ENCODE measurements at places on chromosomes 13 and 19. TPM values are rescaled to one million over a fixed set of nuclear protein-coding genes. Genes with fewer than 3 reads are reported as not detected.

The IRS2 gene
- 2.8 TPM for polyA plus RNA-seq

The FFAR2 gene
- not detected for polyA plus RNA-seq

The PTPRS gene
- polyA plus RNA-seq: 29.2 TPM

The PGLYRP1 gene
- polyA plus RNA-seq: not detected

The CYP4F2 gene
- polyA plus RNA-seq: not detected

The C19orf33 gene
- polyA plus RNA-seq: not detected

The ZNF285 gene
- polyA plus RNA-seq: 4.0 TPM

The ZNF726 gene
- polyA plus RNA-seq: 3.7 TPM

The ACP5 gene
- polyA plus RNA-seq: not detected

The TMTC4 gene
- not detected for polyA plus RNA-seq

The MYH14 gene
- 40.1 TPM for polyA plus RNA-seq

The KLK4 gene
- polyA plus RNA-seq: not detected

The IQCN gene
- polyA plus RNA-seq: 8.0 TPM

The ZNF813 gene
- 3.5 TPM for polyA plus RNA-seq

The TMEM190 gene
- polyA plus RNA-seq: not detected

The HSD17B14 gene
- 3.1 TPM for polyA plus RNA-seq

The DCT gene
- 0.10 TPM for polyA plus RNA-seq

The C13orf46 gene
- polyA plus RNA-seq: 0.34 TPM

The RASIP1 gene
- 22.3 TPM for polyA plus RNA-seq

The CYP2B6 gene
- polyA plus RNA-seq: not detected

The LRCH1 gene
- polyA plus RNA-seq: 27.6 TPM

The CCDC8 gene
- 60.0 TPM for polyA plus RNA-seq

The PTH2 gene
- not detected for polyA plus RNA-seq

The FGF14 gene
- polyA plus RNA-seq: 0.85 TPM

The GAPDHS gene
- polyA plus RNA-seq: not detected

The EFNA2 gene
- polyA plus RNA-seq: 12.8 TPM

The ZNF730 gene
- polyA plus RNA-seq: 2.4 TPM

The LTBP4 gene
- 209 TPM for polyA plus RNA-seq

The NDUFA11 gene
- 169 TPM for polyA plus RNA-seq

The KANK2 gene
- polyA plus RNA-seq: 154 TPM

The KLC3 gene
- 0.25 TPM for polyA plus RNA-seq

The ZSCAN4 gene
- polyA plus RNA-seq: not detected

The UPK1A gene
- not detected for polyA plus RNA-seq

The ZNF665 gene
- 8.3 TPM for polyA plus RNA-seq

The SMIM44 gene
- polyA plus RNA-seq: not detected

The ATP4B gene
- not detected for polyA plus RNA-seq

The ATXN8OS gene
- not detected for polyA plus RNA-seq

The PNMA8C gene
- 0.46 TPM for polyA plus RNA-seq

The KXD1 gene
- 58.9 TPM for polyA plus RNA-seq

The PLK5 gene
- not detected for polyA plus RNA-seq

The ACTN4 gene
- 196 TPM for polyA plus RNA-seq

The CCL25 gene
- not detected for polyA plus RNA-seq

The PRR12 gene
- polyA plus RNA-seq: 12.5 TPM

The ZNF43 gene
- polyA plus RNA-seq: 20.1 TPM

The B3GNT3 gene
- 4.1 TPM for polyA plus RNA-seq

The IGFLR1 gene
- not detected for polyA plus RNA-seq

The SRRM5 gene
- polyA plus RNA-seq: 0.47 TPM

The ARL11 gene
- 0.27 TPM for polyA plus RNA-seq

The ATP8A2 gene
- polyA plus RNA-seq: 3.3 TPM

The DAND5 gene
- polyA plus RNA-seq: not detected

The CLDN10 gene
- 7.7 TPM for polyA plus RNA-seq

The RGS9BP gene
- 0.22 TPM for polyA plus RNA-seq

The ENOX1 gene
- 12.8 TPM for polyA plus RNA-seq

The WTIP gene
- polyA plus RNA-seq: 20.7 TPM

The PNMA8A gene
- 44.9 TPM for polyA plus RNA-seq

The GJA3 gene
- 4.2 TPM for polyA plus RNA-seq
